ENCODE measurements at places on chromosomes 7 and 10.

- no peaks in the 10 kb centered on the region for H3K36me3 ChIP-seq
- H3K27ac ChIP-seq, result no peak overlapping the region
- DNase-seq, result peak; percentile 16
- no peaks in the 10 kb centered on the region for H3K27me3 ChIP-seq
Measured at GRCh38 chr7:111560773-111561653, 1.3 kb downstream of the IMMP2L start.

GRCh38 chr7:33798686-33799325 is 106.5 kb upstream of the BMPER start:
- no peak overlapping the region for H3K27ac ChIP-seq
- no peaks in the 10 kb centered on the region for H3K27me3 ChIP-seq
- no peak for DNase-seq
- H3K36me3 ChIP-seq, result no peaks in the 10 kb centered on the region
- no peak overlapping the region for H3K4me3 ChIP-seq

- H3K4me3 ChIP-seq, result no peak overlapping the region
- no peak for DNase-seq
- H3K4me1 ChIP-seq, result 0 out of 2 replicates have a peak, but pooled peaks cover 2% of the 10 kb centered on the region
- H3K27ac ChIP-seq, result no peak overlapping the region
Measured at GRCh38 chr7:15601175-15601574, 39.4 kb upstream of the AGMO start.

GRCh38 chr10:22086730-22087401 is 83.3 kb upstream of the DNAJC1 start:
- no peaks in the 10 kb centered on the region for H3K27me3 ChIP-seq
- DNase-seq, result no peak
- H3K4me1 ChIP-seq, result no peaks in the 10 kb centered on the region
- H3K4me3 ChIP-seq, result no peak overlapping the region

GRCh38 chr7:151631570-151631952 is 111.9 kb upstream of the RHEB start:
- no peaks in the 10 kb centered on the region for H3K36me3 ChIP-seq
- no peak for DNase-seq

DNA sequence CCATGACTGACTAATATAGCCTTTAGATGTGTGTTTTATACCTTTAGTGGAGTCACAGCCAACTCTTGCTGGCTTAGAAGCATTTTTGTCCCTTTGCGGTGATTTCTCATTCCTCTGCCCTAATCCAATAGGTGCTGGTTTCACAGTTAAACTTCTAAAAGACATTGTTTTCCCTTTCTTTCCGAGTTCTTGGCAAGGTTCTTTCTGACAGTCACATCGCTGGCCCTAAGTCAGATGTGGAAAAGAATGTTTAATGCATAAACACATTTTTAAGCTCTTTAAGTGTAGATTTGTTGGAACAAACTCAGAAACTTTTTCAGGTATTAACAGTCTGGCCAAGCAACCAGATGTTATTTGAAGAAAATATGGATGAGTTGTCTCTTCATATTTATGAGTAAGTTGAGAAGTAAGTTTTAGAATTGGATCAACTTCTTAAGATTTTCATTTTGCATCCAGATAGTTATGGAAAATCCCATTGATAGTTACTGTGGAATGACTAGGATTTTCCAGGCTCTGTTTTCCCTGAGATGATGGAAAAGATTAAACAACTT is 4.1 kb downstream of the EPDR1 start:
- no peak overlapping the region for H3K4me3 ChIP-seq
- no peaks in the 10 kb centered on the region for H3K4me1 ChIP-seq
- DNase-seq, result no peak
- H3K27ac ChIP-seq, result no peak overlapping the region
